ENCODE measurements at places on chromosomes 7 and 10. TPM values are rescaled to one million over a fixed set of nuclear protein-coding genes. Genes with fewer than 3 reads are reported as not detected.

Gene FMC1
- total RNA-seq: 0.89 TPM

Gene AGR2
- not detected for total RNA-seq

Gene SYCE1
- total RNA-seq: 0.42 TPM

Gene POU6F2
- not detected for total RNA-seq

Gene SPDYE6
- total RNA-seq: not detected

Gene STEAP2
- total RNA-seq: not detected

Gene NOS3
- total RNA-seq: 7.1 TPM

Gene ITPRID1
- total RNA-seq: not detected
